ENCODE measurements at places on chromosomes 7 and 10.

- DNase-seq = no peak
These were observed at the start of gene GPR26 for GRCh38 chr10:123666318-123667236. Gene GPR26, plus strand, starts transcription at chr10:123666355. Its CDS starts 53 bp downstream, at chr10:123666408.

- no peak for DNase-seq
These were observed 175.9 kb downstream of the PDE1C start for GRCh38 chr7:31894308-31894707.

DNA sequence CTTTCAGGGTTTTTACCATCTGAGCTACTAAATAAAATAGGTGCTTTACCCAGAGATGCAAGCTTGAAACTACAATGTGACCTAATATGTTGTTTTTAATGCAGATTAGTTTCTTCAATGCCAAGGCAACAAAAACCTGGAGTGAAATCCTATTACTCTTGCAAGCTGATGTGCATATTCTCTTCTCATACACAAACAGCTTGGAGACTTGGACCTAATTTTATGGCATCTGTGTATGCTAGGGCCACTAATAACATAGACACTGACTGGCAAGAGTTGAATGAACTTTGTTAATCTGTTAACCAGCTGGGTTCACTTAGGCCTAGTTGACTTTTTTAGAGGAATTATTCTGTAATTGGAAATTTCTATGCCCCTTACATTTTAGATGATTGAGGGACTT, 23.4 kb upstream of the SMIM30 start:
- DNase-seq = no peak

- no peak for DNase-seq
These were observed 96.5 kb upstream of the MACROH2A2 start for GRCh38 chr10:69955897-69956740.

Data from DMS53 (cell line).